ENCODE measurements at places on chromosomes 6 and 20.

- H3K36me3 ChIP-seq: no peaks in the 10 kb centered on the region
- H3K4me1 ChIP-seq: peaks cover 10% of the 10 kb centered on the region
- no peak overlapping the region for H3K4me3 ChIP-seq
- H3K27ac ChIP-seq: no peak overlapping the region
- DNase-seq: no peak
- no peaks in the 10 kb centered on the region for H3K27me3 ChIP-seq
Observed at GRCh38 chr6:3899970-3900439, 50.8 kb downstream of the FAM50B start.

DNA sequence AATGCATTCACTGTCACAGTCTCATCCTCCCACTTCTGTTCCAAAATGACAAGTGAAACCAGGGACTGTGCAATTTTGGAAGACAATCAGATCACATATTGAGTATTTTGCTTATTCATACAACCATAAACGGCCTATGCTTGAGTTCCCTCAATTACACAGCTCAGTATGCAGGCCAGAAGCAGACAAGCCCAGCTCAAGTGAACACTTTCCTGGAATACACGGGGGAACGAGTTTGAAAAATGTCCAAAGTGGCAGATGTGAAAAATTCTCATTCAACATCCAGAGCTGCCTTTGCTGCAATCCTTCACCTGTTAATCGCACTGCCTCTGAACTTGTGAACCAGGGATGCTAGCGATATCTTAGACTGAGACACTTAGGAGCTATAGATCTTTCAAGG lies 190.2 kb downstream of the COL9A1 start:
- no peak for DNase-seq
- no peak overlapping the region for H3K27ac ChIP-seq
- H3K4me1 ChIP-seq: no peaks in the 10 kb centered on the region
- H3K36me3 ChIP-seq: no peaks in the 10 kb centered on the region
- no peaks in the 10 kb centered on the region for H3K27me3 ChIP-seq
- no peak overlapping the region for H3K4me3 ChIP-seq

- no peak overlapping the region for H3K27ac ChIP-seq
- H3K36me3 ChIP-seq: peaks cover 7% of the 10 kb centered on the region
- H3K4me3 ChIP-seq: no peak overlapping the region
- H3K27me3 ChIP-seq: no peaks in the 10 kb centered on the region
- no peaks in the 10 kb centered on the region for H3K4me1 ChIP-seq
Observed at GRCh38 chr6:150813319-150813992, 52.0 kb upstream of the MTHFD1L start.

DNA sequence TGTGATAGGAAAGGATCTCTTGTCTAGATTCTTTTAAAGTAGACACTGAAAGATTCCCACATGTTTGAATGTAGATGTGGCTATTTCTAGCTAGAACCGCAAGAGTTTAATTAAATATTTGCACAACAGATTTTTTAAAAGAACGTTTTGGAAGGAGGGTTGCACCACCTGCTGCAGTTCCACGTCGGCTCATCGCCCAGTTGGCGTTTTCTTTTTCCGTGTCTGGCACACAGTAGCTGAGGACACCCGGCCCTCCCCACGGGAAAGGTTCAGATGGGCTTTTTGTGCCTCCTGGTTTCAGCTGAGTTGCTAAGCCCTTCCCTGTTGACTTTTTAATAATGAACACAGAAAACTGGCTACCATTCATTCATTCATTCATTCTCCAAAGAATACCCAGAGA lies 41.8 kb upstream of the DOK5 start:
- DNase-seq: no peak
- H3K4me3 ChIP-seq: no peak overlapping the region
- H3K27me3 ChIP-seq: no peaks in the 10 kb centered on the region
- H3K4me1 ChIP-seq: no peaks in the 10 kb centered on the region

Measured in H9 (cell line).